Left lobe of liver (tissue), 2 donors: ENCODE measurements at places on chromosomes 2 and 18. TPM values are rescaled to one million over a fixed set of nuclear protein-coding genes. Genes with fewer than 3 reads are reported as not detected.

GRCh38 chr2:240347373-240347940 lies 88.0 kb upstream of the GPC1 start:
- no peak for DNase-seq

- DNase-seq: no peak
These were observed 156.2 kb downstream of the WDSUB1 start for GRCh38 chr2:159130302-159130701.

DNA sequence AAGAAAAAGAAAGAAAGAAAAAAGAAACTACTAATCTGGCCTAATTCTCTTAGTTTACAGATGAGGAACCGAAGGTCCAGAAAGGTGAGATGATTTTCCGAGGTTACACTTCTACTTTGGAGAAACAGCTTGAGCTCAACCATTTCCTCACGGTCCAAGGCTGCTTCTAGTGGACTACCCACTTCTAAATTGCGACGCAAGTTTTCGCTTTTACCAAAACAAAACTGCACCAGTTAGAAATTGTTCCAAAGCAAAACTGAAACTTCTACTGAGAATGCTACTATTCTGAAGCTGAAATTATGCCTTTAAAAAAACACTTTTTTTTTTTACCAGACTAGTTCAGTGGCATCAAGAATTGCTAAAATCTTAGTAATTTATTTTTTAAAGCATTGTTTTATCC lies 101.6 kb downstream of the INO80D start:
- DNase-seq: no peak

DNA sequence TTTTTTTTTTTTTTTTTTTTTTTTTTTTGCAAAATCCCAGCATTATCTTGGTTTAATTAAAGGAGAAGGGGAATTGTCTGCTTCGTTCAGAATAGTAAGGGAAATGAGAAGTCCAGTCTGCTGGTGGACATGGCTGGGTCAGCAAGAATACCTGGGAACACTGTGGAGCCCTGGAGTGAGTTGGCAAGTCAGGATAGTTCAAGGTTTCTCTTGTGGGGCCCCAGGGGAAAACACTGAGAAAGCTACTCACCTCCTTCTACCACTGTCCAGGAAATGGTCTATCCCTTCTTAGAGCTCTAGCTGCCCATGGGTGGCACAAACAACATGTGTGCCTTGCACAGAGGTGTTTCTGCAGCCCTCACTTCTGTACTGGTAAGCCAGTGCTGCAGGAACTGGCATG lies 169.1 kb upstream of the SIX2 start:
- DNase-seq: no peak

DNA sequence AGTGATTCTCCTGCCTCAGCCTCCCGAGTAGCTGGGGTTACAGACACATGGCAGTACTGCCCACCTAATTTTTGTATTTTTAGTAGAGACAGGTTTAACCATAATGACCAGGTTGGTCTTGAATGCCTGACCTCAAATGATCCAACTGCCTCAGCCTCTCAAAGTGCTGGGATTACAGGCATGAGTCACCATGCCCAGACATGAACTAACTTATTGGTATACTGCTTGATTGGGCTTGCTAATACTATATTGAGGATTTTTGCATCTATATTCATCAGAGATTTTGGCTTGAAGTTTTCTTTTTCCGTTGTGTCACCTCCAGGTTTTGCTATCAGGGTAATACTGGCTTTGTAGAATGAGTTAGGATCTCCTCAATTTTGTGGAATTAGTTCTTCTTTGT lies 706.1 kb upstream of the HS6ST1 start:
- no peak for DNase-seq

- DNase-seq: no peak
These were observed 46.3 kb downstream of the FAM178B start for GRCh38 chr2:96940001-96940615.

- DNase-seq: no peak
These were observed 569.3 kb downstream of the TNS1 start for GRCh38 chr2:217433522-217433921.

- no peak for DNase-seq
These were observed 93.4 kb upstream of the LDLRAD4 start for GRCh38 chr18:13125191-13125590.

Gene PFN4
- total RNA-seq: 0.45 TPM

GRCh38 chr18:14922965-14923565 lies 175.1 kb downstream of the ANKRD30B start:
- no peak for DNase-seq

DNA sequence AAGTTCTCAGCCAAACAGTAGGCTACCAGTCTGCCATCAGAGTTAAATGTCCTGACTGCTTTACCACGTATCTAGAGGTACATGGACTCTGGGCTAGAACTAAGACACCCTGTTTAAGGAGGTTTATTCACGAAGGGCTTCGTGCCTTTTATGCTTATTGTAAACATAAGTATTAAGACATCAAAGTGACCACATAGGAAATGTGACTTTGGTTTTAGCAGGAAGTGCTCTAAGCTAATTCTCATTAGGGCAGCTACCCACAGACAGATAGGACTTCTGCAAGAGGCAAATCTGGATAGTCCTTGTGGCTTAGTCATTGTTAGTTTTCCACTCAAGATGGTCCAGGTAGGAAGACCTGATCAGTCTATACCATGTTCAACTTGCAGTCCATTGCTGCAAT lies 233.3 kb upstream of the MGAT5 start:
- DNase-seq: no peak

Gene AOX1
- 1,212 TPM for total RNA-seq
